ENCODE measurements at places on chromosomes 4 and X.

DNA sequence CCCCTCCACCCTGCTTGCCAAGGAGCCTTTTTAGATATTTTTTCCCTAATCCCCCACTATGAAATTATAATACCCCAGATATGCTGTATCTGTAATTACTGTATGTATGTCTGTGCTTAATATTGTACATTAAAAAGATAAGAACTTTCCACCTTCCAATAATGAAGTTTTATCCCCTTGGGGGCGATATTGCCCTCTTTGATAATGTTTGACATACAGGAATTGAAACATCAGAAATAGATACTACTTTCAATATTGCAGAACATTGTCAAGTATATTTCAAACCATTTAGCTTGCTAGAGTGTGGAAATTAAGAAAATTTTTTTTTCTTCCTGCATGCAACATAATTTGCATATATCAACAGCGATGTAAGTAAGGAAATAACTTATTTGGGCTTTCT lies 58.9 kb downstream of the NAF1 start:
- peak; percentile 50 for DNase-seq

GRCh38 chr4:163694385-163694784 lies 199.9 kb downstream of the TMA16 start:
- DNase-seq, result peak; percentile 76

- DNase-seq, result no peak
These were observed 193.9 kb upstream of the GPC4 start for GRCh38 chrX:133609166-133609565.

- DNase-seq, result no peak
These were observed 3.9 kb upstream of the TMPRSS11B start for GRCh38 chr4:68249434-68249833.

DNA sequence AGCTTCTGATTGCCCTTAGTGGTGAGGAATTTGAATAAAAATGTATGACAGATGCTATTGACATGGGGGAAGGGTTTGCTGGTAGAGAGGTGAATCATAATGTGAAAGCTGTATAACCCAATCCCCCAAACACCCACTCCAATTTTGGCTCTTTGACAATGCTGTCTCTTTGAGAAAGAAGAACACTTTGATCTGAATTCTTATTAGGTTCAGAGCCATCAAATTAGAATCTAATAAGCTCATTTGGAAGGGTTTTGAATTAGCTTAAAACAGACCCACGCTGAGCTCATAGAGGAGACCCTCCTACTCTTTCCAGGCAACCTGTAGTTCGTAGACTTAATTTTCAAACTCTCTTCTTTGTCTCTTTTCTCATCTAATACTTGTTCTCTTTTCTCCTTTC lies 416.6 kb upstream of the ARX start:
- DNase-seq, result no peak
